ENCODE measurements at places on chromosomes 7 and 10.

DNA sequence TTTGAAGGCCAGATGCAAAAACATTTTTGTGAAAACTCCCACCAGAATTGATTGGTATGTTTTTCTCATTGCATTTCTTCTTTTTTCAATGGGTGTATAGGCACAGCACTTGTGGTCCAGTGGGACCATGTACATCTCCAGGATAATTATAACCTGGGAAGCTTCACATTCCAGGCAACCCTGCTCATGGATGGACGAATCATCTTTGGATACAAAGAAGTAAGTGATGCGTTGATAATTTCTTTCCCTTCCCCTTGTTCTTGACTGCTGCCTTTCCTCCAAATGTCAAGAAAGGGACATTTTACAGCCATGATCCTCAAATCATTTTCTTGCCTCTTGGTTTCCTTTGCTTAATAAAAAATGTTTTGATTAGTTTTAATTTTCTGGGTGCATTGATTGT is 331.5 kb downstream of the PLXDC2 start:
- DNase-seq, result no peak

DNA sequence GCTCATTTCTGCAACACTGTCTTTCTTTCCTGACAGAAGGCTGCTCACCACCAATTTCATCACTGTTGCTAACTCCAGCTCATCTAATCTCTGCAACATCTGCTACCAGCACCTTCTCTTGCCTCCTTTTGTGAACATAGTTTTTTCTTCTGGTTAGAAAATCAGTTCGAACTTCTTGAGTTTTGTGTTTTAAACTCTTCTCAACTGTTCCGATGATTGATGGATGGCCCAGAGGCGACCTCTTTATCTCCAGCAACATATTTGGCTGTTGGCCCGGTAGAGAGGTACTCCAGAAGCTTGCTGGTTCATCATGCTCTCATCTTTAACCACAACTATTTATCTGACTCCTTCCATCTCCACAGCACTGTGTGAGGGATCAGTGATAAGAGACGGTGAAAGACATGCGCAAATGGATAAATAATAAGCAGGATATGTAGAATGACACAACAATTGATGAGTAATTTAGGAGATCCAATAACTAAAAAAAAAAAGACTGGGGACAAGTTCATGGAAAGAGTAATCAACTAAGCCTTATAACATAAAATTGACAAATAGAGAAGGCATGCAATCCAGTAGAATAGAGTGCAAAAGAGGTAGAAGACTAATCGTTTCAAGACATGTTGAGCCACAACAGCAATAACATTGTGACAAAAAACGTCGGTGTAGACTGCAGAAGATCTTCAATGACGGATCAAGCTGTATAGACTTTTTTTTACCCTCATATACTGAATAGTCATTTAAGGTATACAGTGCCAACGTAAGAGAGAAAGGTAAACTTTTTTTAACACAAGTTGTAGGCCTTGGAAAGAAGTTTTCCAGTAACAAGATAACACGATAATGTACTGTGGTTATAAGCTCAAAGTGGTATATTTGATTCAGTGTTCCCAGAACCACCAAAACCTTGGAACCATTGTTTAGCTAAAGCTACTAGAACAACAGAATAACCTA is 152.2 kb downstream of the CRPPA start:
- DNase-seq, result peak; percentile 40

DNA sequence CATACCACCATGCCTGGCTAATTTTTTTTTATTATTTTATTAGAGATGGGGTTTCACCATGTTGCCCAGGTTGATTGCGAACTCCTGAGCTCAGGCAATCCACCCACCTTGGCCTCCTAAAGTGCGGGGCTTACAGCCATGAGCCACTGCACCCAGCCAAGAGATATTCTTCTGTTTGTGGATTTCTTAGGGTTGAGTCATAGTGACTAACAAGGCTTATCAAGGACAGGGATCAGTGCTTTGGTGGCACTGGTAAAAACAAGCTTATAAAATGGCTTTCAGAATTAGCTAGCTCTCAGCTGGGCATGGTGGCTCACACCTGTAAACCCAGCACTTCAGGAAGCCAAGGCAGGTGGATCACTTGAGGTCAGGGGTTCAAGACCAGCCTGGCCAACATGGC is 122.4 kb downstream of the ZNF248 start:
- no peak for DNase-seq

DNA sequence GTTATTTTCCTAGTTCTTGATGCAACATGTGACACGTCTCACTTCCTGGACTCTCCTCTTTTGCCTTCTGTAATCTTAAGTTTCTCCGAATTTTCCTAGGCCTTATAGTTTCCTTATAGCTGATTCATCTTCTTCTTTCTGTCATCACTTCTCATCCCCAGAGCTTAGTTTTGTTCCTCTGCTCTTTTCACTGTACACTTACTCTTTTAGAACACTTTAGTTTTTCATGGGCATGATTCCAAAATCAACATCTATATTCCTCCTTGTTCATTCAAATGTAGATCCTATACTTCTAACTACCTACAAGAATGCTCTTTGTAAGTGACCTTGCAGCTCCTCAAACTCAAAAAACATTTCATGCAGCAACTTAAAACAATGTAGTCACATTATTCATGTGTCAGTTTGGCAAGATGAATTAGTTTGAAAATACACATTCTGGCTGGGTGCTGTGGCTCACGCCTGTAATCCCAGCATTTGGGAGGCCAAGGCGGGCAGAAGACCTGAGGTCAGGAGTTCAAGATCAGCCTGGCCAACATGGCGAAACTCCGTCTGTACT is 13.1 kb upstream of the SLC26A3 start:
- peak; percentile 10 for DNase-seq

GRCh38 chr7:117325836-117326235 is 3.0 kb upstream of the WNT2 start:
- DNase-seq, result peak; percentile 58

GRCh38 chr7:128347647-128348097 is 4.0 kb upstream of the RBM28 start:
- peak; percentile 39 for DNase-seq

DNA sequence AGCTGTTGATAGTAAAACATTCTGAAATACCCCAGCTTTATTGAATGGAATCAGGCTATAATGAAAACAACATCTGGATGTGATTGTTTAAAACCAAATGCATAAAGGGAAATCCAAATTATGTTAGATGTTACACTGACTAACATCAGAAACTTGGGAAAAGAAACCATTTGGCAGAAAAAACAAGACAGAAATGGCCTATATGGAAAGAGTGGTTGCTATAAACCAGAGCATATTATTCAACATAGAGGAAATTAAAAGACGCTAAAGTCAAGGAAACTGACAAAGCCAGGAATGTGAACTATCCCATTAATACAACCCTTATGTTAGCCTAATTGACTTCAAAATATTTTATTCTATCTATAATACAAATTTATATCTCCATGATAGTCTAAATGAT is 53.0 kb upstream of the CABCOCO1 start:
- no peak for DNase-seq
